Smooth muscle cell of the coronary artery (primary cell): ENCODE measurements at places on chromosomes 3 and 15. TPM values are rescaled to one million over a fixed set of nuclear protein-coding genes. Genes with fewer than 3 reads are reported as not detected.

The SLC28A2 gene
- total RNA-seq, result not detected in 2 replicates

The RLBP1 gene
- not detected in 2 replicates for total RNA-seq

The PRTG gene
- total RNA-seq, result 0.70 and 2.0 TPM in 2 replicates

The NOP10 gene
- 128 and 253 TPM in 2 replicates for total RNA-seq

The REC114 gene
- total RNA-seq, result not detected in 2 replicates

The SIDT1 gene
- not detected in 2 replicates for total RNA-seq

The CRABP1 gene
- total RNA-seq, result not detected in 2 replicates

The GRAMD1C gene
- 1.6 and 13.1 TPM in 2 replicates for total RNA-seq

The MYL3 gene
- 0.08 and 2.3 TPM in 2 replicates for total RNA-seq

The RASGRF1 gene
- total RNA-seq, result not detected in 2 replicates

The TMEM266 gene
- total RNA-seq, result 0.82 TPM in 1 of 2 replicates, not detected in the other

The ANKRD34C gene
- total RNA-seq, result not detected in 2 replicates

The CCDC39 gene
- total RNA-seq, result not detected in 2 replicates
